ENCODE measurements at places on chromosomes 11 and 22.

DNA sequence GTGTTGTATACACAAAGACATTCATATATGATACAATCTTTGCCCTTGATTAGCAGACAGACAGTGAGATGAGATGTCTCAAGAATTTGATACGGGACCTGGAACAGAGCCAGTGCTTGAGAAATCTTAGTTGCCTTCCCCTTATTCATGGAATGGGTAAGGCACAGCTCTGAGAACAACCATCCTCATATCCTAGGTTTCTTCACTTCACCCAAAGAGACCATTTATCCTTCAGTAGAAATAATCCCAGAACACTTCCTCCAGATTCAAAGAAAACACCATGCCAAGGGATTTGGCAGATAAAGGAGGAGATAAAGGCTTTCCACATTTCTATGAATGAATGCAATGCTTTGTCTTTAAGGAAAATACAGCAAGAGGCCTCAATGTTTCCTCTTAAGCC is 8.8 kb upstream of the IZUMO1R start:
- no peak for DNase-seq

GRCh38 chr22:43180670-43181069 is 6.3 kb downstream of the TTLL12 start:
- DNase-seq = no peak

- DNase-seq = no peak
Measured at GRCh38 chr22:27116312-27117086, 459.1 kb downstream of the MIAT start.

DNA sequence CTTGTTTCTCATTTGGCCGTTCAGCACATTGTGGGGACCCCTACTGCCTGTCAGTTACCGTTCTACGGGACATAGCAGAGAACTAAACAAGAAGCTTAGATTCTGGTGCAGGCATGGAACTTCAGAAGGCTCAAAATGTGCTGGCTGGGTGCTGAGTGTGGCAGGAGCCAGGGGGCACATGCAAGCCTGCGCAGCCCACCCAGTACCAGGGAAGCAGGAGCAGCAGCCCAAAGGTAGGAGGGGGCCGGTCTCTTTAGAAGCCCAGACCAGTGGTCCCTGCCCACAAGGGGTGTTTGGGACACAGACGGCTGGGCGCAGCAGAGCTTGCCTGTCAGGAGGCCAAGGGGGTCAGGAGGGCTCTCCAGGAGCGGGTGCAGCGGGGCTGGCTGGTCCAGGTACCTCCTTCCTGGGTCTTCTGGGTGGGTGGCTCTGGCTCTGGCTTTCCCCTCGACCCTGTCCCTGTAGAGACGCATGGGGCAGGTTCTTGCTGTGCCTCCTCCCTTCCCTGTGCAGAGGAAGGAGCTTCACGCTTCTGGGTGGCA is 2.2 kb downstream of the PTDSS2 start:
- DNase-seq = no peak

GRCh38 chr11:86726118-86726753 is 53.8 kb upstream of the ME3 start:
- peak; percentile 45 for DNase-seq

GRCh38 chr11:66414120-66414934 is 6.5 kb upstream of the NPAS4 start:
- DNase-seq = no peak

Measured in Caki2 (cell line).